Forelimb muscle (tissue), 1 donor: ENCODE measurements at places on chromosomes 5 and 9. TPM values are rescaled to one million over a fixed set of nuclear protein-coding genes. Genes with fewer than 3 reads are reported as not detected.
A peak's percentile ranks its signal among the peaks of the same experiment; 100 is the strongest.

DNA sequence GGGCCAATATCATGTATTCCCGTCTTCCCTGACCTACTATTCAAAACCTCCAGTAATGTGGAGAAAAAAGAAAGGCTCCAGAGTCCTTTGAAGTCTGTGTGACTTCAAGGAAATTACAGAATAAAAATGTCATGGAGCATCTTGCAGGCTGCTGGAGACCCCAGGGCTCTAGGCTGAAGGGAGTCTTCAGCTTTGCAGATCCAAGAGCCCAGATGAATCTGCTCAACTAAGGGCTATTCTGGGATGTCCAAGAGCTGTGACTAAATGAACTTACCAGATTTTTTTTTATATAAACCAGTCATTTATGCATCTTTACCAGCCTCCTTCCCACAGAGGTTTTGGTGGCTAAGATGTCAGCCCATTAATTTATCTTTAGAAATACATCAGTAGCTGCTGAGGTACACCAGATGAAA lies 167.3 kb downstream of the MUSK start:
- DNase-seq = no peak

- no peak for DNase-seq
These were observed 60.3 kb upstream of the DAB2 start for GRCh38 chr5:39485079-39485478.

The SLC36A3 gene
- polyA plus RNA-seq = not detected

GRCh38 chr9:128558431-128559310 lies 6.3 kb downstream of the SPTAN1 start:
- DNase-seq = peak; percentile 45

The SHC3 gene
- polyA plus RNA-seq = 0.61 TPM

GRCh38 chr9:137865581-137866145 lies 11.9 kb upstream of the CACNA1B start:
- no peak for DNase-seq

DNA sequence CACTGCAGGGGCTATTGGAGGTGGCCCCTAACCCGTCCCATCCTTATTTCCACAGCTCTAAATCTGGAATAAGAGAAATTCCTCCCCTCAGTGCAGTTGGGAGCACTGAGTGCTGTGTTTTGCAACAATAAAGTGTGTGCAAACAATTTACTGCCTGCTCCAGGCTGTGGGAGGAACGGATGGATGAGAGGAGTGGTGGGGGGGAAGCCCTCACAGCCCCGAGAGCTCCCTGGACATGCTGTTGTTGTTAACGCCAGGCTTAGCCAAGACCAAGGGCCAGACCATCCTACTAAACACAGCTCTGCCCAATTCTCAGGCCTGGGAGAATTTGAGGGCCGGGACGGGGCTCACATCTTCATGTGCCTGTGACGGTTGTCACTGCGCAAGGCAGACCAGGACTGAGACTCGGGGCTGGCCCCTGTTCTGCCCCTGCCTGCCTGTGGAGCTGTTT lies 200.2 kb downstream of the DAB2IP start:
- DNase-seq = no peak

The GFI1B gene
- 0.39 TPM for polyA plus RNA-seq

DNA sequence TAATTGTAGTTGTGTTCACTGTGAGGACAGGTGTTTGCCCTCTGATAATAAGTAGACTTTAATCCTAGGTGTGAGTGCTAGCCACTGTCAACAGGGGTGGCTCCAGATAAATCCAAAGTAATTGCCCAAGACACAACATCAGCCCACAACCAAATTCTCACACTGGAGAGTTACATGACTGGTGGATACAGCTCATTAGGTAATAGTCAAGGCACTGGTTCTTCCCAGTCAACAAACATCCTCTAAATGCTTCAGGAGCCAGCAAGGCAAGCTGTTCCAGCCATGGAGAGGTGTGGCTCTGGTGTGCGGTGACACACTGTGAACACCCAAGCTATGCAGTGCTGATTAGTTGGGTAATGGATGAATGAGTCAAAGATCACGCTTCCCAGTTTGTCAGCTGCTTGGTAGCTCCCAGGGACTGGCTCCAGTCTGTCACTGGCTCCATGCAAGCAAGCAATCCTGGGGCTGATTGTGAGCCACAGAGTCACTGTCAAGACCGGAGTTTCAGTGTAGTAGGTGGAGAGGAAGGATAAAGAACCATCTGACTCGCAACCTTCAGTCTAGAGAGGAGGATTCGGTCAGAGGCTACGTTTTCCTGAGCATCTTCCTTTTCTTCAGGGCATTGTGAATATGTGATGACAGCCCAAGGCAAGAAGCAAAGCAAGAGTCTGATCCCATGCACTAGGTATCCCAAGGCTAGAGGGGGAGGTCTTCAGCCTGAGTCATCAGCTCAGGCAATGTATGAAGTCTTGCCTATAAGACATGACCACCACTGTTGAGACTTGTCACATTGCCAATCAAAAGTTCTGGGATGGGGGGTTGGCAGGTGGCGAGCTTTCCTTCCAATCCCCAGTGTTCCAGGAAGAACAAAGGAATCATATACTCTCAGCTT lies 63.1 kb downstream of the UGCG start:
- DNase-seq = no peak

GRCh38 chr9:108486831-108487230 lies 369.0 kb downstream of the ACTL7B start:
- DNase-seq = no peak

The IFNW1 gene
- not detected for polyA plus RNA-seq

DNA sequence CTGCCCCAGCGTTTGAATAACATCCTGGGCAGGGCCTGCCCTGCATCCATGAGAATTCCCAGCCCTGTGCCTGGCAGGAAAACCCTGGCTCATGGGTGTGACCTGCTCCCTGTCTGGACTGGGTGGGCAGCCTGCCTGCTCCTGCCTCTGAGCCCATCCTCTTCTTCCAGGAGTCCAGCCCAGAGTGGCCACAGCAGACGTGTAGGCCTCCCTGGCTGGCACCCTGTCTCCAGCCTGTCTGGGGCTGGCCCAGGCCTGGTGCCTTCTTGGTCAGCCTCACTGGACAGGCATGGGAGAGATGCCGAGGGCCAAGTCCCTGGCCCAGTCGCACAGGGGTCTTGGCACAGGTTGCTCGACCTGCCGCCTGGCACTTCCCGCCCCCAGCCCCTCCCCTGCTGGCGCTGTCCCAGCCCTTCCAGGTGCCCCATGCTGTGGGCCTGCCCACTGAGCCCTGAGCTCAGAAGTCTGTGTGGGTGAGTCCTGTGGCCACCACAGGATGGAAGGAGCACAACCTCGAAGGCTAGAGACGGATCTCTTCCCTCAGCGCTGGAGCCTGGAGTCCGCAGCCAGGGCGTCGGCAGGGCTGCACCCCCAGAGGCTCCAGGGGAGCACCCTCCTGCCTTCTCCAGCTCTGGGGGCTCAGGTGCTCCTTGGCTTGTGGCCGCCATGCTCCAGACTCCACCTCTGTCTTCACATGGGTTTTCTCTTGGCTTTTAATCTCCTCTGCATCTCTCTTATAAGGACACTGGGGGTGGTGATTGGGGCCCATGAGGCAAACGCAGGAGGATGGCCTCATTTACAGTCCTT lies 11.8 kb upstream of the COL5A1 start:
- DNase-seq = no peak

DNA sequence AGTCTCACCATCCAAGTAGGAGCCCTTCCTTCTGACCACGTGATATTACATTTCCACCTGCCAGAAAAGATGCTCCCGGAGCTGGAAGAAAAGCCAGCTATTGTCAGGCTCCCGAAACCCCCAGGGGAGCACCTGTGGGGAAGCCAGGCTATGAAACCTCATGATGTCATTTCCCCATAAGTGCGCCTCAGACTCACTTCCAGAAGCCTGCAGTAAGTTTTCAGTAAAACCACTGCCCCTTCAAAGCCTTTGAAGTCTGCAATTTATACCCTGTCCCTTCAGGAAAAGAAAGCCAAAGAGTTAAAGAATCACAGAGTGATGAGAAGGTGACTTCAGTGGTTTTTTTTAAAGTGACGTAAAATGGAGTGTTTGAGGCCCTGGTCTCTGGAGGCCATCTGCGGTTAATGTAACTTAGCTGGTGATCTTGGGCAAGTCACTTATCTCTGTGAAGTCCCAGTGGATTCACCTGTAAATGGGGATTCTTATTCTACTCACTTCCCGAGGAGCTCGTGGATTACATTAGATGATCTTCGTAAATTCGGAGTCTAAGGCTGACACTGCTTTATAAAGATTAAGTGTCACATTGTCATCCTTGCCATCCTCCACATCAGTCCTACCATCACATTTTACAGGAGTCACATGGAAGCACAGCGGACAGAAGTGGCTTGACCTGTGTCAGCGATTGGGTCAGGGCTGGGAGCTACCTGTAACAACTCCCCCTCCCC lies 2.6 kb upstream of the SEMA6A start:
- no peak for DNase-seq

The PFN3 gene
- polyA plus RNA-seq = not detected
